ENCODE measurements at places on chromosomes 1 and 21.

DNA sequence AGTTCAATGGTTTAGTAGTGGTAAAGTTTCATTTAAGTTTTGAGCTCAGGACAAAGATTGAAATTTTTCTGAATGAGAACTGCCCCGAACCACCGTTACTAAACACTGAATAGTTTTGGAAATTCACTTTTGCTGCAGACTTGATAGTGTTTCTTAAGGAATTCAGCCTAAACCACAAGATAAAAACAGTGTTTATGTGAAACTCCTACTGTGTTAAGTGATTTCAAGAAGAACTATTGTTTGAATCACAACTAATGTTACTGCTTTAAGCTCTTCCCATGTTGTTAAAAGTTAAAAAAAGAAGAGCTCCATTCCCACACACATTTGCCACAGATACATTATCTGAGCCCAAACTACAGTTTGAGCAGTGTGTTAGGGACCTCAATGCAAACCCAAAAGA is 159.2 kb downstream of the DYRK1A start:
- DNase-seq, result no peak

GRCh38 chr1:17550729-17551584 is 11.5 kb downstream of the ARHGEF10L start:
- no peak for DNase-seq

DNA sequence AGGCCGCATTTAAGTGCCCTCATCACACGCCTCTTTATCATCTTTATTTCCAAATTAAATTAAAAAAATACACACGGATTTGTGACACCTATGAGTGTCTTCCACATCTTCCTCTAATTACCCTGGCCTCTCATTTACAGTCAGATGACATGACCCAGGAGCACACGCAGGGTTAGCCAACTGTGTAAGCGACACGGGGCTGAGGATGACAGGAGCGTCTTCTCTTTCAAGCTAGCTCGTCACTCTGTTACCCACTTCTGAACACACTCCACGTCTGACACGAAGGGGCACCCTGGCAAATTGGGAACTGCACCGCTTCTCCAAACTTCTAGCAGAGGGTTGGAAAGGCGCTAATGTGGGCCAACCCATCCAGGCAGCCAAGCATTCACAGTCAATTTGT is 112.1 kb downstream of the SMYD2 start:
- DNase-seq, result no peak

DNA sequence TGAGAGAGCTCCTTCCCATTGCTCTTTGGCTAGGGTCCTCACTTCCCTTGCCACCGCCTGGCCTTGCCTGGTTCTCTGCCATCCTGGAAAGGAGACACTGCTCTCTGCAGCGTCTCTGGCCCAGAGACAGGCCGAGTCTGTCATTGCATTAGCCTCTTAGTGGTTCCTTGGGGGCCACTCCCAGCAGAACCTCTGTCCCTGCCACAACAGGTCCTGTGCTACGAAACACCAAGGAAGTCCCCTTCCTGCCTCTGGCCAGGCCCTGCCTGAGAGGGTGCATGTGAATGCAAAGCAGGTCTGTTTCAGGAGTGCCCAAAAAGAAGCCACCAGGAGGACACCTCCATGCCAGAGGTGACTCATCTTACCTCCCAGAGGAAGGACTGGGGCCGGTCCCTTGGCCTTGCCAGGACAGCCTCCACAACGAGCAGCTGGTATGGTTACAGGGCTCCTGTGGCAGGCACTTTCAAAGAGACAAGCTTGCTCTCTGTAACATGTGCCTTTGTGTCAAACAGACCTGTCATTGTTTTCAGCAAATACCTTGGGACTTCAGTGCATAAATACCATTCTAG is 59.6 kb downstream of the VPS26C start:
- no peak for DNase-seq

DNA sequence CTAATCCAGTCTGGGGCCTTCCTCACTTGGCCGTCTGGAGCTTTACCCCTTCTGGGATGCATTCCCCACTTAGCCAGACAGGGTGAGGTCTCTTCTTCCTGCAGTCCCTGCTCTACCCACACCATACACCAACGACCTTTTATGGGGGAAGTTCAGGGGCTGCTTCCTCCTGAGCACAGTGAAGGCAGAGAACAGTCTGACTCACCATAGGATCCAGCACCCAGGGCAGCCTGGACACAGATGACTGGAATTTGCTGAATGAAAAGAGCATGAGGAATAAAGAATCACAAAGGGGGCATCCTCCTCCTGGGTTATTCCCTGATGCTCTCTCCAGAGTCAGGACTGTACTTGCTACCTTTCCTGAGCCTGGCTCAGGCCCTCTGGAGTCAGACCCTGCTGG is 4.6 kb upstream of the FOXE3 start:
- DNase-seq, result no peak
